Bone marrow (tissue), 2 donors: ENCODE measurements at places on chromosomes 3 and 15.

GRCh38 chr15:80991421-80991820, 1.8 kb upstream of the MESD start:
- DNase-seq, result no peak

DNA sequence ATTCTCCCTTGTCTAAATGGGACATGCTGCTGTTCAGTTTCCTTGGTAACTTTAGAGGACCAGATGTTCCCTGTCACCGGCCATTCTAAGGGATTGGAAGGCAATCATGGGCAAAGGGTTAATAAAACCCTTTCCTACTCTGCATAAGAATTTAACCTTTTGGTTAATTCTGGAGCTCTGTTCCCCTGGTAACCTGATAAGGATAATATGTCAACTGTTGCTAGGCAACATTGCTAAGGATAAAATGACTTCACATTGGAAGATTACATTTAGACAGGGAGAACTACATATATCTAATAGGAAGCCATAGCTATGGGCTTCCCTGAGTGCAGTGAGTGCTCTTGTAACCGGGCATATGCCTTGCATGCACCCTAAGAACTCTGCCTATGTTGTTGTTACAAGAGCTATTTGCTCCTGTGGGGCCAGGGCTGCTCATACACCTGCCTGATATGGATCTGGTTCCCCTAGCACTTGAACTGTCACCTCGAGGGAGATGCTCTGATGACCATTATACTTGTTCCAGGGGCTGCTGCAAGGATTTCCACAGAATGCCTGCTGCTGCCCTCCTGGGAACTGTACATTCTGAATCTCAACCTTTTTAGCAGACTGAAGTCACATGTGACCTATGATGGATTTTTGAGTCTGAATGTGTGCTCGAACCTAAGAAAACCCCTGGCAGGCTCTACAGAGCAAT, 326.3 kb upstream of the PDZRN3 start:
- no peak for DNase-seq

DNA sequence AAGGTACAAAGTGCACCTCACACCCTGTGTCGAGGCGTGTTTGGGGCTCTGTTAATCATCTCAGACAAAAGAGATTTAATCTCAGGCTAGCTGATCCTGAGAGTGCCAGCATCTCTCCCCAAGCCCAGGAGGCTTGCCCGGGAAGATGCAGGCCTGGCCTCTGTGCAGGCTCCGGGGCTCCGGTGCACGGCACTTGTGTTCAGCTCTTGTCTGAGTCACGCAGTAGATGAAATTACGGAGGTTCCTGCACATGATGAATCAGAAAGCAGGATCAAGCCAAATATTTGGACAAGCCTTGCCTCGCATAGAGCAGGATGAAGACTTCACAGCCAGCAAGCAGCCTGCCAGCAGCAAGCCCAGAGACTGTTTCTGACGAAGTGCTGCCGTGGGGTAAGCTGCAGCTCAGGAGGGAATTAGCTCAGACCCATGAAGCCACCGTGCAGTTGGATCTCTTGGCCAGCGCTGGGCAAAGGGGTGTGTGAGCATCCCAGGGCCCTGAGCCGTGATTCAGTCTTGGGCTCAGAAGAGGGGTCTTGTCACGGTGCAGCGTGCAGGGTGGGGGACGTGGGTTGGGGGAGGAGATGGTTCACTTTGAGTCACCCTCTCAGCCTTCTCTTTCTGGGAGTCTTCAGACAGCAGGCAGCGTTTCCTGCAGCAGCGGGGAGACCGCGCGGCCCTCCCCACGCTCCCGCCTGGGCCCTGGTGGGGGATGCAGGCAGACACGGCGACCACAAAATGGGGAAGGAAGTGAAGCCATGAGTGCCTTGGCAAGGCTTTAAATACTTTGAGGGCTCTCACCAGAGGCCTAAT, 89.2 kb upstream of the MEF2A start:
- peak; percentile 29 for DNase-seq

GRCh38 chr3:99928771-99929744, 111.4 kb downstream of the CMSS1 start:
- no peak for DNase-seq

DNA sequence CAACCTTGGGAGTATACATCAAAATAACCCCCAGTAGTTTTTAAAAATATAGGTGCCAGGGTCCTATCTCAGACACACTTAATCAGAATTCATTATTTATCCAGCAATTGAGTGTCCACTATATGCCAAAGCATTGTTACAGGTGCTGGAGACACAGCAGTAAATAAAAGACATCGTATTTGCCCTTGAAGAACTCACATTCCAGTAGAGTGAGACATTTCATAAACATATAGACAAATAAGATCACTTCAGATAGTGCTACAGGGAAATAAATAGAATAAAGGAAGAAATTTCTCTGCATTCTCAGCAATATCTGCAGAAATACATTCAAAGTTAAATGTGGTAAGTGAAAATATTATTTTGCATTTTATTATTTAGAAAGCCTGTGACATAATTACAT, 34.1 kb upstream of the ANKRD28 start:
- no peak for DNase-seq

GRCh38 chr3:83140983-83141382, 1379.5 kb upstream of the GBE1 start:
- DNase-seq, result no peak

DNA sequence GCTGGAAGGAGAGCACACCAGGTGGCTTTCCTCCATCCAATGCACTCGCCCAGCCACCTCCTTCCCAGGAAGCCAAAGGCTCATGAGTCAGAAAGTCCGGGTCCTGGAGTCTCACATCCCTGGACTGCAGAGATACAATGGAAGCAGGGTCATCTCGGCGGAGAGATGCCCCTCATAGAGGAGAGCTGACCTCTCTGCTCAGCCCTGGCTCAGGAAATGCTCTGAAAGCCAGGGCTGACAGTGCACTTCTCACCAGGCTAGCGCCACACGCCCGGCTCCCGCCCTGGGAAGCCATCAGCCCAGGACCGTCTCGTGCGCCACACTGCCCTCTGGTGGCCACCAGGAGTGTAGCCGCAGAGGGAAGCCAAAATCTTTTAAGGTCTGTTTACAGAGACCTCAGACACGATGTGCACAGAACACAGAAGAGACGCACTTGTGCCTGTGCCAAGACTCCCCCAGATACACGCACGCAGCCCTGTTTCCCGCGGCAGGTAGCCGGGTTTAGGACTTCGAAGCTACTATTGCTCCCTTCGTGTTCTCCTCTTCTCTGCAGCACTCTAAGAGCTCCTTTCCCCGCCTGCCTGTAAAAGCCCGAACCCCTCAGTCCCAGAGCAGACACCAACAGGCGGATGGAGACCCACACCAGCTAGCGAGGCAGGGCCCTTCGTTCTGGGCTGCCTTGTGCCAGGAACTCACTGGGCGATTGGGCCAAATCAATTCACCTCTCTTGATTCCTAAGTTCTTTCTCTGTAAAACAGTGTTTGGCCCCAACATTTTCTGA, 9.7 kb downstream of the NTRK3 start:
- peak; percentile 3 for DNase-seq

GRCh38 chr15:99732124-99732750, 1.0 kb downstream of the LYSMD4 start:
- no peak for DNase-seq

GRCh38 chr15:79595306-79595705, 163.2 kb downstream of the MINAR1 start:
- DNase-seq, result no peak
